8988T (cell line): ENCODE measurements at places on chromosomes 13 and 19.

DNA sequence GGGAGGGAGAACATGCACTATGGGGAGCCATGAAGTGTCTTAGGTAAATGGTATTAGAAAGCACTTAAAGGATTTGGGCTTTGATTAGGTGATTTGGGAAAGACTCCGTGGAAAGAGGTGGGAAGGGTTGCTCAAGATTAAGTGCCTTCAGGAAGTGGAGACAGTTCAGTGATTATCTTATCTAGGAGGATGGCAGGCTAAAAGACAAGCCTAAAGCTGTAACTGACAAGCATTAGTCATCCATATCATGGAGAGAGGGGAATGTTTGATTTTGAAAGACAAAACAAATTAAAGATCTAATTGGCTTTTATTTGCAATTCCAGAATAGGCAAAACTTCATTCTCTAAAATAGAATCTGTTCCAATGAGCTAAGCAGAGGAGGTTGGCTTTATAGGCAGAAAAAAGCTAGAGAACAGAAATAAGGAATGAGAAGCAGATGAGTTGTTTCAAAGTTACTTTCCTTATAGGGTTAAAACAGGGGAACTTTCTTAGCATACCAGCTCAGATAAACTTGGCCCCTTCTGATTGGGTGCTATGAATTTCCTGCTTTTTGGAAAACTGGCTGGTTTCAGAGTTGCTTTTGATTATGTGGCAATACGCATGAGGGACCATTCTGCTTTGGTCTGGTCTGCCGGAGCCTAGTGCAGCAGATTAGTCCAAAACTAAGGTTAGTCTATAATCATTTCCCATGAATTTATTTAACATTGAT lies 1.8 kb upstream of the DIAPH3 start:
- no peak for DNase-seq

- DNase-seq: no peak
Observed at GRCh38 chr13:75489502-75490263, 7.7 kb upstream of the TBC1D4 start.

DNA sequence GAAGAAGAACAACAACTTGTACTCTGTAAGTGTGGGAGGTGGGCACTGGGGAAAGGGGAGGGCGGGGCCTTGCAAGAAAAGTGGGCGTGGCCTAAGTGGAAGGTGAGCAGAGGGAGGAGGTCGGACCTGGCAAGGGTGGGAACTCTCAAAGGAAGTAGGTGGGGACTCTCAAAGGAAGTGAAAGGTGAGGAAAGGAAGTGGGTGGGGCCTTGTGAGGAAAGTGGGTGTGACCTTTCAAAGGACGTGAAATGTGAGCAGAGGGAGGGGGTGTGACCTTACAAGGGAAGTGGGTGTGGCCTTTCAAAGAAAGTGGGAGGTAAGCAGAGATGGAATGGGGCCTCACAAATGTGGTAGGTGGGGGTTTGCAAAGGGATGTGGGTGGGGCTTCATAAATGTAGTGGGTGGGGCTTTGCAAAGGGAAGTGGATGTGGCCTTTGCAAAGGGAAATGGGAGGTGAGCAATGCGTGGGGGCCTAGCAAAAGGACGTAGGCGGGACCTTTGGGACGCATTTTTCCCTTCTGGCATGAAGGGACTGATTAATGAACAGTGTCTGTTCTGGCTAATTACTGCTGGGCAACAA lies 25.9 kb downstream of the ACSBG2 start:
- DNase-seq: no peak

DNA sequence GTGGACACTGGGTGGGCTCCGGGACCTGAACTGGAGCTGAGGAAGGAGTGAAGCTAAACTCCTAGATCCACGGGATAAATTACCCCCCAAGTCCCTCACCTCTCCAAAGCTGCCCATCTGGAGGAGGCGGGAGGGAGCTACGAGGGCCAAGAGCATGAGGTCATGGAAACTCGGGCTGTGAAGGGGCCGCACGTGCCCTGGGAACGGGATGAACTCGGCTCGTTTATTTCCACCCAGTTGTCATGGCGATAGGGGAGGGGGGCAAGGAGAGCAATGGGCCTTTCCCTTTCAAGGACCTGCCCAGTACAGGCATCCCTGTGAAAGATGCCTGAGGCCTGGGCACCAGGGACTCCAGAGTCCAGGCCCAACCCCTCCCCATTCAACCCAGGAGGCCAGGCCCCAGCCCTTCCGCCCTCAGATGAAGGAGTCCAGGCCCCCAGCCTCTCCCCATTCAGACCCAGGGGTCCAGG lies 3.8 kb downstream of the PPP1R12C start:
- no peak for DNase-seq

- no peak for DNase-seq
Observed at GRCh38 chr19:48625891-48626327, 6.6 kb downstream of the SPHK2 start.

- no peak for DNase-seq
Observed at GRCh38 chr19:50667759-50668231, 18.6 kb downstream of the C19orf81 start.

- no peak for DNase-seq
Observed at GRCh38 chr13:23670793-23671192, 100.6 kb downstream of the TNFRSF19 start.

DNA sequence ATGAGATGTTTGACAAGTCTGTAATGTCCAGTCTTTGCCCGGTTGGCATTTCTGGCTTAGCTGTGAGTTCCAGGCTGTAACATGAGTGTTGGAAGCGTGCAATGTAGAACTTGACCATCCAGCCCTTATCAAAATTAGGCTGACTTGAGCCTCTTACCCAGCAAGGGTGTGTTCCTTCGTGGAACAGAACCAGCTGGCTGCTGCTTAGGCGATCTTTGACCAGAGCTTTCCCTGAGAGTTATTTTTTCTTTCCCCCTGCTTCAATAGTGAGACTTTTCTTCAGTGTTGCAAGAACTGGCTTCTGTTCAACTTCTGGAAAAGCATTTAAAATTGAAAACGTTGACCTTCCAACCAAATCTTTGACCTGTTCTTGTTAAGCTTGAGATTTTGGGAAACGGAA lies 6.5 kb downstream of the TNFSF13B start:
- no peak for DNase-seq
